Stimulated activated CD8-positive, alpha-beta memory T cell treated with anti-CD3 and anti-CD28 coated beads, Interleukin-7, amount 100 ng/mL, for 4 hours (primary cell): ENCODE measurements at places on chromosomes 2 and 18.
A peak's percentile ranks its signal among the peaks of the same experiment; 100 is the strongest.

GRCh38 chr2:178008636-178009289 lies 63.8 kb downstream of the PDE11A start:
- no peak for DNase-seq

- DNase-seq = no peak
Observed at GRCh38 chr2:176463546-176463945, 194.3 kb downstream of the MTX2 start.

GRCh38 chr2:226652369-226652768 lies 147.3 kb downstream of the IRS1 start:
- no peak for DNase-seq

GRCh38 chr18:22177327-22177871 lies 8.0 kb downstream of the GATA6 start:
- DNase-seq = no peak

DNA sequence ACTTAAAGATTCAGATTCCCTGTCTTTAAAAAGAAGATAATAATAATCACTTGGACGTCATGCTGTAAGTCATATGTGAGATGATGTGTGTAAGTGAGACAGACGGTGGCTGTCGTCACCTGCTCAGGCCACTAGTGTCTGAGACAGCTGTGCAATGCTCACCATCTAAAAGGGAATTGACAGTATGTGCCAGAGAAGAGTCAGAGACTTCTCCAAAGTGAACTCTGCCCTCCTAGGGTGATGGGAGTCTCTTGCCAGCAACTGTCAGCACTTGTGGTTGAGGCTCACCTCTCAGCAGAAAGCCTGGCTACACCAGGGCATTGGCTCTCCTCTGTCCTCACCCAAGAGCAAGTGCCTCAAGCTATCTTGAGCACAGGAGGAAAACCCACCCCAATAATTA lies 131.6 kb upstream of the DNAJC10 start:
- DNase-seq = no peak

GRCh38 chr18:24234850-24235418 lies 96.1 kb downstream of the CABYR start:
- DNase-seq = no peak

DNA sequence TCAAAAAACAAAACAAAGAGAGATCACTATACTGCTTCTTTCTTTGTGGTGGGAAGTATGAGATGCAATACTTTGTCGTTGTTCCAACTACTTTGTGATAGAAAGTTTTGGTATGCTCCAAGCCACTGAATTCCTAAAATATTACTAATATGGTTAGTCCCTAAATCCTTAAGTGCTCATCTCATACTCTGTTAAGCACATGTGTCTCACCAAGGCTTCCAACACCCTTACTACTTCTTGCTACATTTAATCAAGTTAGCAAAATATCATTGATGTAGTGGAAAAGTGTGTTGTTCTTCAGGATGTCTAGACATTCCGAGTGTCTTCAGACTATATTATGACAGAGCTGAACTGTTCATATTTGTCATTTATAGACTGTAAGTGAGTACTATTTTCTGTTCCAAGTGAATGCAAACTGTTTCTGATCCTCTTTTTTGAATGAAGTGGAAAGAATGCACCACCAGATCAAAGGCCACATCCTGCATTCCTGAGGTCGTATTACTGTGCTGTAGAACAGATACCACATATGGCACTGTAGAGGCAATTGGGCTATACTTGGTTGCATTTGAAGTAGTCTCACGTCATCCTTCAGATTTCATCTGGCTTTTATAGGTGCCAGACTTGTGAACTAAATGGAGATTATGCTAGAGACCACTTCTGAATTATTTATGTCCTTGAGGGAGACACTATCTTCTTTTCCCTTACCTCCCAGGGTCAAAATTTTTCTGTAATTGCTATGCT lies 298.4 kb upstream of the ZNF521 start:
- DNase-seq = no peak

GRCh38 chr2:215784371-215784783 lies 229.0 kb downstream of the MREG start:
- no peak for DNase-seq

DNA sequence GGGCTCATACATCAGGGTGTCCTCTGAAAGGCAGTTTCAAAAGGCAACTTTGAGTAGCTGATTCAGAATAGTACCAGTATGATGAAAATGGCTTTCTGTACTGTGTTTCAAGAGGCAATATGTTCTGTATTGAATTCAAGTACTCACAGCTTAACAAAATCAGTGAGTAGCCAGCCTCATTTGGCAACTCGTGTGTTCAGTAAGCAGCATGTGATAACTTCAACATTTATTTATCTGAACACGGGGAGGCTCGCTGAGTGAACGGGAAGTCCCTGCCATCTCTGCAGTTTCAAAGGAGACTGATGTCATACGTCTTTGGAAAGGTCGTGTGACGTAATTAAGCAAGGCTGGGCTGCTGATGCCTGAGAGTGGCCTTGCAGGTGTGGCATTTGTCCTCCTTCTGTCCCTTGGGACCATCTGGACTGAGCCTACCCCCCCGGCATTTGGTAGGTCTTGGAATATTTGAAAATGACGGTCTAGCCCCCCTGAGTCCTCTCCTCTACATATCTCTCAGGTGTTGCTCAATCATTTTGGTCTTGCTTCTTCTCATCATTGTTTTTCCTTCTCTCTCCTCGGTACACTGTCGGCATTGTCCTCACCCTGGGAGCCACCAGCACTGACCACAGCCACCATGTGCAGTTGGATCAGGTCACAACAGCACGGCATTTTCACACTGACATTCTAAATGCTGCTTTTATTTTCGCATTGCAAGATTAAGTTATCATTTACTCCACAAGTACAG lies 62.8 kb downstream of the SMIM21 start:
- no peak for DNase-seq

DNA sequence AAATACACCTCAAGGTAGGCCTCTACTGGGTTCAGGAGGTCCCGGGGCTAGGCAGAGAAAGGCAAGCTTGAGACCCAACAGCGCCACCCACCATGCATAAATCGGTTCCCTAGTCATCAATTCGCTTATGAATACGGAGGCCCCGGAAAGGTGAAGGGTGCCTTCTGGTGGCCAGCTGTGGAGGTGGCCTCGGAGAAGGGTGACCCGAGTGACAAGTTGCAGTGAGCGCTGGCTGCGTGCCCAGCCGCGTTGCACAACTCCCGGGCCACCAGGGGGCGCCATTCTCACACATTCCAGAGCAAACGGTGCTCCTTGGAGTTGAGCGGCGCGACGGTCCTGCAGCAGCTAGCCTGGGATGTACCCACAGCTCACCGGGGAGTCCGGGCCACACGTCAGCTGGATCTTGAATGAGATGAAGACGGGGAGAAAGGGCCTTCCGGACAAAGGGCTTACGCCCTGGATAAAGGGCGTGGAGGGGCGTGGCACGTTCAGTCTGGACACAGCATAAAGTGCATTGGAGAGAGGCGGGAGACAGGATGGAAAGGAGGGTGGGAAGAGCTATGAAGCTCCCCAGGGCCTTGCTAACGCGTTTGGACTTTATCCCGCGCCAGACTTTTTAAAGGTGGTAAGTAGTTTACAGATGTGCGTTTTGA lies 20.4 kb downstream of the TMSB10 start:
- peak; percentile 92 for DNase-seq

DNA sequence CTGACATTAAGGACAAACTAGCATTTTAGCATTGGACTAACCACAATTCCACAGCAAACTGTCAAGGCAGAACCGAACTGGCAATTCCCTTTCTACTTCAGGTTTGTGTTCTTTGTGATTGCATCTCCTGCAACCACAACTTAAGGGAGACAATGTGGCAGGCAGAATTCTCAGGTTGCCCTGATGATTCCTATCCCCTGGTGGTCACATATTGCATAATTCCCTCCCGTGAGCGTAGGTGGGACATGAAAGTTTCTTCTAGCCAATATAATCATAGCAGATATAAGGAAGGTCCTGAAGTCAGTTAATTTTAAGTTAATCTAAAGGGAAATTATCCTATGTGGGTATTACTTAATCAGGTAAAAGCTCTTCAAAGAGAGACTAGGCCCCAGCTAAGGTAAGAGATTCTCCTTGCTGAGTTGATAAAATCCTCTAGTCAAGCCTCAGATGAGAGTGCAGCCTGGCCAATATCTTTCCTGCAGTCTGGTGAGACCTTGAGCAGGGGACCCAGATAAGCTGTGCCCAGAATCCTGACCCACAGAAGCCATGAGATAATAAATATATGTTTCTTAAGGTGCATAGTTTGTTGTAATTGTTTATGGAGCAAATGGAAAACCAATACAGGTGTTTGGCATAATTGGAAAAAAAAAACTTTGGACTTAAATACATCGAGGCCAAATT lies 45.9 kb upstream of the TNP1 start:
- no peak for DNase-seq

DNA sequence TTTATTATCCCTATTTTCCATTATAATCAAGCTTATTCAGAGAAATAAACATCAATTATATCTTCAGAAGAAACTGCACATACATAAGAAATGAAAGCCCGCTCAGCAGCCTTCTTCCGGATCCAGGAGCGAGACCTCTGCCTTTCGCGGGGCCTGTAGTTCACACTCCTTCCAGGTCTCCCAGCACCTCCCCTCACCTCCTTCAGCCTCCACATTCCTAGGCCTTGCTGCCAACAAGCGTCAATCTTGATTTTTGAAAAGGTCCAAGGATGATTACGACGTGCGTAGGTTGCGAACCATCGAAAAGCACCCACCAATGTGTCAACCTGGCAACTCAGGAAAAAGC lies 355 bp upstream of the KIDINS220 start:
- DNase-seq = no peak

GRCh38 chr2:179336782-179337534 lies 72.3 kb upstream of the SESTD1 start:
- no peak for DNase-seq

GRCh38 chr2:109726379-109727270 lies 67.5 kb upstream of the RGPD5 start:
- no peak for DNase-seq

DNA sequence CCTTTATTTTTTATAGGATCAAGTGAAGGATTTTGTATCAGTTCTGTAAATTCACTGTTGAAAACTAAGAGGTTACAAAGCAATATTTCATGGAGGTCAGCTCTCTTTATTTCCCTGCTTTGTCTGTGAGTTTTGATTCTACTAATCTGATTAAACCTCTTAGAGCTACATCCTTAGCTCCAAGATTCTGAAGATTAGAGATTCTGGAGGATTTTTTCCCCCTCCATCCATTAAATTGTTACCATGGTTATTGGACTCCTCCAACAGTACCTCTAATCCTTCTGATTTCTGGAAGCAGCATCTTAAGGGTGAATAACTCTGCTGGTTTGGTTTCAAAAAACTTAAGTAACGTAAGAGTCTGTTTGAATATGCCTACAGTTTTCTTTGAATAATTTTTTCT lies 110.0 kb downstream of the TANC1 start:
- DNase-seq = no peak

- DNase-seq = no peak
Observed at GRCh38 chr18:60215432-60215831, 157.1 kb downstream of the MC4R start.

DNA sequence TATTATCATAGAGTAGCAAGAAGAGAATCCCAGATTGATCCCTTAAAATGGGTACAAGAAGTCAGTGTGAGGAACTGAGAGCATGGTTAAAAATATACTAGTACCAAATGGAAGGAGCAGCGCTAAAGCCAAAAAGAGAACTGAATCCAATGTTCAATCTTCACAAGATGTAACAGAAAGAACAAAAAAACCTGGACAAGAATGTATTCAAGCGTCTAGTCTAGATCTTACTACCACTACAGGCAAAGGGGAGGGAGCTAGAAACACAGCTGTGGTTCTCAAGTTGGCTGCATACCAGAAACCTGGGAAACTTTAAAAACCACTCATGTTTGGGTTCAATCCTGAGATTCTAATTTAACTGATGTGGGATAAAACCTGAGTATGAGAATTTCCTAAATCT lies 57.5 kb downstream of the PIAS2 start:
- DNase-seq = no peak

DNA sequence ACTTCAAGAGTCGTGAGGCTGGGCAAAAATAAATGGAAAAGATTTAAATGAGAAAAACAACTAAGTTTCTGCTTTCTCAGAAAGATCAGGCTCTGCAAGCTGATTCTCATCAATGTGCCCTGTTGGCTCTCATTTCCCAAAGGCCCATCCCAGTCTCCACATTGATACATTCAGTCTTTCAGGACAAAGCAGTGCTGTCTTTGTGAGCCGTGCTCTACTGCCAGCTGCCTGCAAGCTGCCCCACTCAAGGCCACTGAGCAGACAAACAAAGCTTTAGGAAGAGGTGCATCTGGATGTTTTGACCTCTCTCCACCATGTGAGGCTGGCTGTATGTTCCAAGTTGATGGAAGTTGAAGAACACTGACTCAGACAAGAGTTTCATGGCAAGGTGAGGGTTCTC lies 48.8 kb downstream of the FSHR start:
- DNase-seq = no peak

- no peak for DNase-seq
Observed at GRCh38 chr2:19251554-19251953, 106.9 kb downstream of the OSR1 start.
